HCT116 (cell line): ENCODE measurements at places on chromosomes 1 and 21. TPM values are rescaled to one million over a fixed set of nuclear protein-coding genes. Genes with fewer than 3 reads are reported as not detected.

Gene MAP3K7CL
- total RNA-seq, result 0.57 TPM

Gene ADCY10
- total RNA-seq, result 0.30 TPM

DNA sequence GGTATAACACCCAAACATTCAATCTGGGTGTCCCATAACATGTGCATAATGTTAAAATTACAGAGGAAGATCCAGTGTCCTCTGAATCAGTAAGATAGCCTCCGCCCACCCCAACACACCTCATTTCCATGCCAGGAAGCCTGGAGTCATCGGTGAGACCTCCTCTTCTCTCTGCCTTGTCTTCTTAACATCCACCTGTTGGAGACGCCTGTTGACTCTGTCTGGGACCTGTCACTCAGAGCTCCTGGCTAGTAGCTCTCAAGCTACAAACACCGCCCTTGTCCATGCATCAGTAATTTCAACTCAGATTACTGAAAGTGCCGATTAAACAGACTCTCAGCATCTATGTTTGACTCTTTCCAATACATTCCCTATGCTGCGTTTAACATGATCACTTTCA lies 27.4 kb downstream of the KCNJ15 start:
- no peak overlapping the region for H3K4me3 ChIP-seq
- H3K27ac ChIP-seq, result no peak overlapping the region
- no peaks in the 10 kb centered on the region for H3K36me3 ChIP-seq
- H3K4me1 ChIP-seq, result no peaks in the 10 kb centered on the region

Gene CHI3L1
- not detected for total RNA-seq

- no peak overlapping the region for H3K27ac ChIP-seq
- no peak for DNase-seq
- H3K27me3 ChIP-seq, result no peaks in the 10 kb centered on the region
- no peaks in the 10 kb centered on the region for H3K36me3 ChIP-seq
- H3K4me1 ChIP-seq, result peaks cover 8% of the 10 kb centered on the region; the same call in 1 of the 2 replicates
These were observed 35.4 kb downstream of the RSPH1 start for GRCh38 chr21:42460391-42461184.

- peak overlapping the region; percentile 28 for H3K27ac ChIP-seq
- peaks cover 17% of the 10 kb centered on the region for H3K4me1 ChIP-seq
- no peaks in the 10 kb centered on the region for H3K27me3 ChIP-seq
- H3K36me3 ChIP-seq, result no peaks in the 10 kb centered on the region
- no peak for DNase-seq
These were observed 794 bp upstream of the FAM76A start for GRCh38 chr1:27724961-27725373.

Gene CRABP2
- 209 TPM for total RNA-seq

DNA sequence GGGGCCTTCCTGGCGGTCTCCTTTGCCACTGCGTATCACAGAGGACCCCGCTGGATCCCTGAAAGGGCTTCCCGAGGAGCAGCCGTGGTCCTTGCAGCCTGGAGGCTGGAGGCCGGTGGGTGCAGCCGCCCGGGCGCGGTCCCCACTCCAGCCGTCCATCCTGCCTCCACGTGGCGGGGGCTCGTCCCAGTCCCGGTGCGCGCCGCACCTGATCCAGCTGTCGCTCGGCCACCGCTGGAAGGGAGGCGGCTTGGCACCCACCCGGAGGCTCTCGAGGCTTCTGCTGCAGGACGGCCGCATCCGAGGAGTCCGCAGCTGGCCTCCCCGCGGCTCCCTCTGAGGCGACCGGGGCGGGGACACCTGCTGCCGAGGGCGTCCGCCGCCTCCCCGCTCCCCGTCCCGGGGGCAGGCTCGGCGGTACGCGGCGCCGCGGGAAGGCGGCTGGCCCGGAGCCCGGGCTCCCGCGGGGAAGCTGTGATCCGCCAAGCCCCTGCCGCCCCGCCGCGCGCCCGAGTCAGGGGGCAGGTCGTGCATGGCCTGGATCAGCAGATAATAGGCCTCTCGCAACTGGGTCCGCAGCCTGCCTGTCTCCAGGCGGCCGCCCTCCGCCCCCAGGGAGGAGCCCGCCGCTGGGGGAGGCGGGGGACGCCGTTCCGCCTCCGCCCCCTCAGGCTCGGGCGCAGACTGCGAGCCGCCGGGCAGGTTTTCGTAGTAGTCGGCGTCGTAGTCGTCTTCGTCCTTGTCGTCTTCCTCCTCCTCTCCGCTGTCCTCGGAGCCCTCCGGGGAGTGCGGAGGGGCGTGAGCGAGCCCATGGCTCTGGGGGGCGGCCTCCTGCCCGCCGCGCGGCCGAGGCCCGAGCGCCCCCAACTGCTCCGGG lies at the start of gene SYDE2:
SYDE2 (minus strand) TSS at position 554 of the 877 bp plus-strand sequence; CDS start at position 534, 20 bp downstream.
- no peak for DNase-seq
- H3K27ac ChIP-seq, result peak within 1 kb of the TSS; percentile 85
- H3K36me3 ChIP-seq, result no peaks in the 10 kb centered on the region
- peaks cover 6% of the 10 kb centered on the region for H3K4me1 ChIP-seq

Gene TMEM240
- 2.3 TPM for total RNA-seq

Gene NES
- 8.4 TPM for total RNA-seq

Gene CHODL
- not detected for total RNA-seq

Gene SPRR2B
- not detected for total RNA-seq

Gene CNR2
- 0.05 TPM for total RNA-seq

DNA sequence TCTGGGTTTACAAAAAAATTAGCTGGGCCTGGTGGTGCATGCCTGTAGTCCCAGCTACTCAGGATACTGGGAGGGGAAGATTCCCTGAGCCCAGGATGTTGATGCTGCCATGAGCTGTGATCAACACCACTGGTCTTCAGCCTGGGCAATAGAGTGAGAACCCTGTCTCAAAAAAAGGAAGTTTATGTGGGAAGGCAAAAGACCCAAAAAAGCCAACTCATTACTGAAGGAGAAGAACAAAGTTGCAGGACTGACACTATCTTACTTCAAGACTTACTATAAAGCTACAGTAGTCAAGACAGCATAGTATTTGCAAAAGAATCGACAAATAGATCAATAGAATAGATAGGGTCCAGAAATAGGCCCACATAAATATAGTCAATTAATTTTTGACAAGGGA lies 9.2 kb upstream of the PTGS2 start:
- H3K27me3 ChIP-seq, result no peaks in the 10 kb centered on the region
- H3K4me1 ChIP-seq, result no peaks in the 10 kb centered on the region
- no peak overlapping the region for H3K4me3 ChIP-seq
- H3K36me3 ChIP-seq, result no peaks in the 10 kb centered on the region
- no peak for DNase-seq

DNA sequence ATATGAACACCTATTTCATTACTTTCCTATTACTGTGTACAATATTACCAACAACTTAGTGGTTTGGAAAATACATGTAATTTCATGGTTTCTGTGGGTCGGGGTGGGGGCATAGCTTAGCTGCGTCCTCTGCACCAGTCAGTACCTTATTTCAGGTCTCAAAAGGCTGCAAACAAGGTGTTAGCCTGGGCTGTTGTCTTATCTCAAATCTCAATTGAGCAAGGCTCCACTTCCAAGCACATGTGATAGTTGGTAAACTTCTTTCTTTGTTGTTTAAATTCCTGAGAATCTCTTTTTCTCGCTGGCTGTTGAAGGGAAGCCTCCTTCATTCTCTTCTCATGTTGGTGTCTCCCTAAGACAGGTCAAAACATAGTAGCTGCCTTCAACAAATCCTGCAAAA lies 485.4 kb downstream of the AMY1C start:
- H3K4me3 ChIP-seq, result no peak overlapping the region
- H3K27ac ChIP-seq, result no peak overlapping the region
- no peaks in the 10 kb centered on the region for H3K27me3 ChIP-seq
- H3K4me1 ChIP-seq, result no peaks in the 10 kb centered on the region
- DNase-seq, result no peak

GRCh38 chr1:201557572-201557958 lies 18.6 kb downstream of the NAV1 start:
- peaks cover 16% of the 10 kb centered on the region for H3K4me1 ChIP-seq
- DNase-seq, result no peak
- no peaks in the 10 kb centered on the region for H3K36me3 ChIP-seq
- no peak overlapping the region for H3K27ac ChIP-seq

Gene ACKR1
- not detected for total RNA-seq

DNA sequence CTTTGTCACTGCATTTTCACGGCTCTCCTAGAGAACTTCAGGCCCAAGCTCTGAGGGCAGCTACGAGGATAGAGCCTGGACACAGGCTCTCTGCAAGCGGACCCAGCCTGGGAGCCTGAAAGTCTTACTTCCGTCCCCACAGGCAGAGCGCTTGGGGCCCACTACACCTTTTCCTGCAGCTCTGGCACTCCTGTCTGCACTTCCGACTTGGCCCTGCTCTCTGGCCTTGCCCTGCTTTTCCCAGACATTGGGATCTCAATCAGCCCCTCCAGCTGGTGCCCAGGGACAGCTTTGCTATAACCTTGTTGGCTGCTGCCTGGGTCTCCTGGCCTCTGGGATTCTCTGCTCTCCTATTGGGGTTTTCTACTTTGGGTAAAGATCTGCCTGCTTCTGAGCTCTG lies 27.6 kb downstream of the WNT4 start:
- H3K4me3 ChIP-seq, result no peak overlapping the region
- DNase-seq, result no peak
- no peaks in the 10 kb centered on the region for H3K36me3 ChIP-seq
- no peak overlapping the region for H3K27ac ChIP-seq

Gene CFHR4
- total RNA-seq, result not detected

DNA sequence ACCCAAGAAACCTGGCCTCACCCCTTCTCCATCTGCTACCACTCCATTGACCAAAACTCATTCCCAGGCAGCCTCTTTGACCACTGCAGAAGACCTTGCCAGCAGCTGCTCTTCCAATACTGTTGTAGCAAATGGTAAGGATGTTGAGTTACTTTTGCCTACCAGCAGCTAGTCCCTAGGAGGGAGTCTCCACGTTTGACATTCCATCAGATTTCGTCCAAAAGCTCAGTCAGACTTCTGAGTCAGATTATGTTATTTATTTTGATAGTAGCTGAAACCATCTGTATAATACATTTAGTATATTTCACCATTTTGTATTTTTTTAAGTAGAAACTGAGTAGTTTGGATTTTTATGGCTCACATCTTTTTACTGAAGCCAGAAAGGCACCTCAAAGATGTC lies 51.5 kb upstream of the WNT2B start:
- no peaks in the 10 kb centered on the region for H3K4me1 ChIP-seq
- H3K27ac ChIP-seq, result no peak overlapping the region
- no peak overlapping the region for H3K4me3 ChIP-seq
- H3K36me3 ChIP-seq, result peaks cover 11% of the 10 kb centered on the region
- H3K27me3 ChIP-seq, result no peaks in the 10 kb centered on the region

GRCh38 chr21:28693476-28693875 lies 299.2 kb downstream of the LTN1 start:
- H3K27ac ChIP-seq, result no peak overlapping the region
- no peak overlapping the region for H3K4me3 ChIP-seq
- H3K4me1 ChIP-seq, result no peaks in the 10 kb centered on the region
- no peaks in the 10 kb centered on the region for H3K36me3 ChIP-seq
- DNase-seq, result no peak

GRCh38 chr1:44543064-44543744 lies 131.1 kb downstream of the TMEM53 start:
- no peak overlapping the region for H3K4me3 ChIP-seq
- H3K27ac ChIP-seq, result no peak overlapping the region
- H3K4me1 ChIP-seq, result peaks cover 42% of the 10 kb centered on the region
- no peaks in the 10 kb centered on the region for H3K36me3 ChIP-seq
- no peak for DNase-seq
- H3K27me3 ChIP-seq, result no peaks in the 10 kb centered on the region

- peak; percentile 95 for DNase-seq
- H3K4me3 ChIP-seq, result peak within 1 kb of the TSS; percentile 70
- H3K27ac ChIP-seq, result peak within 1 kb of the TSS; percentile 68
- no peaks in the 10 kb centered on the region for H3K36me3 ChIP-seq
- no peaks in the 10 kb centered on the region for H3K27me3 ChIP-seq
These were observed at the start of gene LAMC2 for GRCh38 chr1:183185941-183186490. Gene LAMC2 (plus strand): TSS chr1:183186264. CDS start chr1:183186353, 89 bp downstream.

DNA sequence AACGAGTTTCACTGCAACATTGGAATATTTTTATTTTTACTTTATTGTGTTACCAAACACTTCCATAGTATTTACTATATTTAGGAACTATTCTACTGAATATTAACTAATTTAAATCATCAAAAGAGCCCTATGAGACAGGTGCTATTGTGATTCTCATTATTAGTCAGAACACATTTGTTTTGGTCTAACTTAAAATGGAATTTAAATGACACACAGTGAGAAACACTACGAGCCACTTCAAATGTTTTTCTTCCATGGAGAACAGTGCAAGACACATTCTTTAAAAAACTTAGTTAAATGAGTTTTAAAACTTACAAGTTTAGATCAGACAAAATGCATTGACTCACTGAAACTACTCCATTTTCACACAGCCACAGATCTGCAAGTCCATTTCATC lies 6.6 kb upstream of the TRAF3IP3 start:
- H3K4me3 ChIP-seq, result no peak overlapping the region
- H3K4me1 ChIP-seq, result no peaks in the 10 kb centered on the region
- no peaks in the 10 kb centered on the region for H3K27me3 ChIP-seq

DNA sequence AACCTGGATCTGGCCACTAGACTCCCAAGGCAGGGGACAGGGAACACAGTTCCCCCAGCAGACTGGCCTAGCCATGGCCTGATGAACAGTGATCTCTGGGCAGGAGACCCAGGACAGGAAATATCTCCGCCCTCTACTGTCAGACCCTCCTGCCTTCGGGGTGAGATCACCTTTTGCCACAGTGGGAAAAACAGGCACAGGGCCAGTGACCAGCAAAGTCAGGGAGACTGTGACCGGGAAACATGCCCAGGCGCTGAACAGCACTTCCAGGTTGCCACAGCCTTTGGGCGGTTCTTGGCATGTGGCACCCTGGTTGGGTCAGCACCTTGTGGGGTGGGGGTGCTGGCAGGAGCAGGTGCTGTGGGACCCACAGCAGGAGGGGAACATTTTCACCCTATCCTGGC lies 8.9 kb upstream of the ZNF669 start:
- no peaks in the 10 kb centered on the region for H3K36me3 ChIP-seq
- no peak for DNase-seq
- peaks cover 15% of the 10 kb centered on the region; the same call in 1 of the 2 replicates for H3K4me1 ChIP-seq
- H3K4me3 ChIP-seq, result no peak overlapping the region
- no peak overlapping the region for H3K27ac ChIP-seq

GRCh38 chr1:78045926-78046778 lies at the start of gene GIPC2:
Gene GIPC2 (plus strand): TSS chr1:78045966. CDS start chr1:78046095, 129 bp downstream.
- H3K27ac ChIP-seq, result no peak within 1 kb of the TSS
- no peaks in the 10 kb centered on the region for H3K4me1 ChIP-seq
- no peak for DNase-seq
- no peak within 1 kb of the TSS for H3K4me3 ChIP-seq
- no peaks in the 10 kb centered on the region for H3K36me3 ChIP-seq

Gene TMEM52
- 27.5 TPM for total RNA-seq

- H3K27me3 ChIP-seq, result peaks cover 9% of the 10 kb centered on the region; the same call in 1 of the 2 replicates
- no peak overlapping the region for H3K4me3 ChIP-seq
- H3K4me1 ChIP-seq, result no peaks in the 10 kb centered on the region; the same call in 1 of the 2 replicates
- H3K27ac ChIP-seq, result no peak overlapping the region
These were observed 10.9 kb upstream of the SLC25A24 start for GRCh38 chr1:108211014-108211413.

DNA sequence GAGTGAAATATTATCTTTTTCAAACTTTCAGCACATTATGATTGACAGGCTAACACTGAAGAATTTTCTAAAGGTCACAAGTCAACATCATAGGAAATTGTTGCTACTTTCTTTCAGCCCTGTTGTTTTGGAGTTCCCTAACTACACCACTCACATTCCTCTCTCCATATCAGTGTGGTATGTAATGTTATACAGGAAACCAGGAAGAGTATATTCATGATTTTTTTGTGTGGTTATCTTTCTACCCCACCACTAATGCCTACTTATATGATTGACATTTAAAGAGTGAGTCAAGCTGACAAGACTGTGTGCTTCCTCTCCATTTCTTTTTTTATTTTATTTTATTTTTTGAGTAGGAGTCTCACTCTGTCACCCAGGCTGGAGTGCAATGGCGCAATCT lies 47.8 kb upstream of the PRDM2 start:
- H3K27me3 ChIP-seq, result no peaks in the 10 kb centered on the region
- H3K4me3 ChIP-seq, result no peak overlapping the region
- no peaks in the 10 kb centered on the region for H3K36me3 ChIP-seq
- no peak for DNase-seq
- H3K27ac ChIP-seq, result no peak overlapping the region
